Chondrocyte (in vitro differentiated cells): ENCODE measurements at places on chromosomes 5 and 9.

- DNase-seq: no peak
These were observed 138.8 kb downstream of the PIK3R1 start for GRCh38 chr5:68354315-68354714.

GRCh38 chr5:73633060-73633459 lies 7.1 kb downstream of the ARHGEF28 start:
- no peak for DNase-seq

DNA sequence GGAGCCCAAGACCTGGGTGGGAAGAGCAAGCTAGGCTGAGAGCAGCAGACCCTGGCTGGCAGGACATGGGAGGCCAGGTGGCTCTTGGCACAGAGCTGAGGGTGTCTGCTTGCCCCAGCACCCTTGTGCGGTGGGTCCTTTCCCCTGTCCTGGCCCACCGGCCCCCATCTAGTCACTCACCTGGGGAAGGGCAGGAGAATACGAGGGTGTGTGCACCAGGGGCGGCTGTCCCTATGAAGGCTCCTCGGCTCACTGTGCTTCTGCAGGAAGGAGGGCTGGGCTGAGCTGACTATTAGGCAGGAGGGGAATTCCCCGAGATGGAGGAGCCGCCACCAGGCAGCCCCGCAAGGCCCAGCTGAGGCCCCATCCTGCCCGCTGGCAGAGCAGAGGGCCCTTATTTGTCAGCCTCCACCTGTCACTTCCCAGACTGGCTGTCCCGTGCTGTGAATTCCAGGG lies 6.1 kb upstream of the TNIP1 start:
- no peak for DNase-seq

- peak; percentile 52 for DNase-seq
These were observed 2.8 kb upstream of the WWC1 start for GRCh38 chr5:168288349-168289245.

DNA sequence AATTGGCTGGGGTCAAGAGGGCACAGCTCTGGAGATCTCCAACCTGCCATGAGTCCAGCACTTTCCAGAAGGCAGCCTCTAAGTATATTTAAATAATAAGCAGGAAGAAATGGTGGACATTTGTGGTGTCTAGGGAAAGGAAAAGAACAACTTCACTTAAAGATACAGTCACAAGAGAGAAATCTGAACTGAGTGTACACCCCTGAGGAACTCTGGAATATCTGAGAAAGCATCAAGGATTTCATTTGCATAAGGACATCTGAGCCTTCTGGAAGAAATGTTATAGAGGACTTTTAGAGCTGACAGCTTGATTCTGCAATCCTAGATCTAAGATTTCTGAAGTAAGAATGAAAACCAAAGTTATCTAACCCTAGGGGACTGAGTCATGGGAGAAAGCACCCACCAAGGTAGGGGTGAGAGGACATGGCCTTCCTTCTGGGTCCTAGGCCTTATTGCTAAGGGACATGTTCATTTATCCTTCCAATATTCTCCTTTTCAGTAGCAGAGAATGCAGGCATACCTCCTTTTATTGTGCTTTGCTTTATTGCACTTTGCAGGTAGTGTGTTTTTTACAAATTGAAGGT lies 253.4 kb upstream of the SLC24A2 start:
- DNase-seq: no peak

DNA sequence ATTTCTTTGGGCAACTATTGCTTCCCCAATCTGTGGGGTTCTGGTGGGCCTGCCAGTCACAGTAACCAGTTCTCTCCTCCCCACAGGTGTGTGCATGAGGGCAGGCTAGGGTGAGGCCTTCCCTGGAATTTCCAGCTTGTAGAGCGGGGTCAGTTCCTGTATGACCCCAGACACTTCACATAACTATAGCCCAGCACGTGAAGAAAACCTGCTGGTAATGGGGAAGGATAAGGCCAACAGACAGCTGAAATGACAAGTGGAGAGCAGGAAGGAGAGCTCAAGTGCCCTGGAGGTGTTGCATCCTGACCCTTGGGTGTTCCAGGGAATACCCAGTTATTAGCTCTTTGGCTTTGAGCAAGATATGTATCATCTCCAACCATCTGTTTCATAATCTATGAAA lies 142.2 kb downstream of the CDC42SE2 start:
- no peak for DNase-seq

- no peak for DNase-seq
These were observed 75.7 kb downstream of the OLFM1 start for GRCh38 chr9:135163023-135163780.

- DNase-seq: no peak
These were observed 101.0 kb upstream of the SH3GL2 start for GRCh38 chr9:17477816-17478215.
